Activated CD4-positive, alpha-beta memory T cell treated with anti-CD3 and anti-CD28 coated beads for 36 hours (primary cell): ENCODE measurements at places on chromosomes 3 and 15. TPM values are rescaled to one million over a fixed set of nuclear protein-coding genes. Genes with fewer than 3 reads are reported as not detected.

DNA sequence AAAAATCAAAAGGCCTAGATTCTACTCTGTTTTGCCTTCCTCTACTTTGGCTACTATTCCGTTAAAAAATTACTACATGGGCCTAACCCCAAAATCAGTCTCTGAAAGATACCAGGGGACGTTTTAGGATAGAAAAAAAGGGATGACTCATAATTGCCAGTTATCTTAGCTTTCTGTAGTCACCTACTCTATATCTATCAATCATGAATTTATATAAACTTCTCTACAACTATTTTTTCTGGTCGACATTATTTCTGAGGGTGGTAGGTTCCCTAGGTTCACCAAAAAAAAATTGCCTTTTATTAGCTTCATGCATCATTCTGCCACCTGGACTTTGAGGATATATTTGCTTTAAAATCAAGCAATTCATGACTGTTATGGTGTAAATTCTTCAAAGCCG, 36.5 kb downstream of the RAF1 start:
- H3K4me1 ChIP-seq, result peaks cover 54% of the 10 kb centered on the region
- no peak overlapping the region for H3K27ac ChIP-seq
- no peak for DNase-seq
- H3K27me3 ChIP-seq, result no peaks in the 10 kb centered on the region
- H3K4me3 ChIP-seq, result no peak overlapping the region
- H3K36me3 ChIP-seq, result no peaks in the 10 kb centered on the region

GRCh38 chr3:20878691-20879090, 692.7 kb upstream of the SGO1 start:
- H3K36me3 ChIP-seq, result no peaks in the 10 kb centered on the region
- no peak overlapping the region for H3K27ac ChIP-seq
- no peak for DNase-seq
- no peaks in the 10 kb centered on the region for H3K4me1 ChIP-seq
- no peak overlapping the region for H3K4me3 ChIP-seq
- no peaks in the 10 kb centered on the region for H3K27me3 ChIP-seq

DNA sequence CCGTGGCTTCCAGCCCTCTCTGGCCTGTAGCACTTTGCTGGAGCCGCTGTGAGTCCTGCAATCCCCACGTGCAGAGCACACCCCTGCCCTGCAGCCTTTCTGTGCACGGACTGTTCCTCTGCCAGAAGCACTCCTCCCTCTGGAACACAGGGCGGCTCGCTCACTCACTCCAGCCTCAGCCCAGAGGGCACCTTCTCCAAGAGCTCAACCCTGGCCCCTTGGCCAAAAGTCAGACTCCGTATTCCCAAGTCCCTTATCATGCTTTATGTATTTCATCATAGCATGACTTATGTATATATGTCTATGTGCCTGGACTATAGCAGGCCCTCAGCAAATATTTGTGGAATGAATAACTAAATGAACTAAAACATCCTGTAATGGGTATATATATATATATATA, 63.2 kb downstream of the ASB7 start:
- no peak overlapping the region for H3K4me3 ChIP-seq

- peak overlapping the region; percentile 63 for H3K27ac ChIP-seq
- DNase-seq, result peak; percentile 79
- no peaks in the 10 kb centered on the region for H3K36me3 ChIP-seq
- no peaks in the 10 kb centered on the region for H3K27me3 ChIP-seq
- H3K4me3 ChIP-seq, result peak overlapping the region; percentile 85
Measured at GRCh38 chr3:129627350-129628168, 21.1 kb upstream of the PLXND1 start.

Gene SPESP1
- 1.5 TPM for total RNA-seq

Gene ALPK3
- 0.10 TPM for total RNA-seq

DNA sequence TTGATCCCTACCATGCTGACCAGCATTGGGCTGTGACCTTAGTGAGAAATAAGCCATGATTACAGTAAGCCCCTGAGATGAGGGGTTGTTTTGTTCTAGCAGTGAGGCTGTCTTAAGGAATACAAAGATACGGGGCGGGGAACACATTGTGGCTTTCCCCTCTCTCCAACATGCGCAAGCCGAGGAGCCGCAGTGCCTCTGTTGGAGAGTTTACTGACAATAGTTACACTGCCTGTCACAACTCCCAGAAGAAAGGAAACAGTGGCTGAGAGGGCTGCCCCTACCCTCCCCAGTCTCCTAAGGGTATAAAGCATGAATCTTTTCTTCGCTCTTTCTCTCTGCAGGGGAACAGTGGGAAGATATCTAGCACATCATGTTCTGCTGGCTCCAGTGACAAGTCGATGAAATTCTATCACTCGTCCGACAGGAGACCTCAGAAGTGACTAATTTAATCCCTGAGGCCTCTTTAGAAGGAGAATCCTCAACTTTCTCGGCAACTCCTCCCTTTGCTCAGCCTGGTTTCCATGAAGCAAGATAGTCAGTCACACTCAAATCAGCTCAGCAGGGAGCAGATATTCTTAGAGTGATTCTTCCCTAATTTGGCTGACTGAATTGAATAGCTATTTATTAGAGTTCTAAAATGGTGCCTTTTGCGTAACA, 409.0 kb upstream of the PROK2 start:
- H3K27me3 ChIP-seq, result no peaks in the 10 kb centered on the region
- no peak overlapping the region for H3K27ac ChIP-seq
- H3K4me1 ChIP-seq, result no peaks in the 10 kb centered on the region
- peaks cover 2% of the 10 kb centered on the region for H3K36me3 ChIP-seq
- no peak overlapping the region for H3K4me3 ChIP-seq

Gene ANKRD34C
- not detected for total RNA-seq
